NCI-H345 (cell line): ENCODE measurements at places on chromosomes 6 and 20.

GRCh38 chr6:70310063-70310694 lies 7.3 kb upstream of the COL9A1 start:
- peak; percentile 58 for DNase-seq

- DNase-seq, result no peak
Measured at GRCh38 chr6:15249371-15250019, 3.6 kb downstream of the JARID2 start.

DNA sequence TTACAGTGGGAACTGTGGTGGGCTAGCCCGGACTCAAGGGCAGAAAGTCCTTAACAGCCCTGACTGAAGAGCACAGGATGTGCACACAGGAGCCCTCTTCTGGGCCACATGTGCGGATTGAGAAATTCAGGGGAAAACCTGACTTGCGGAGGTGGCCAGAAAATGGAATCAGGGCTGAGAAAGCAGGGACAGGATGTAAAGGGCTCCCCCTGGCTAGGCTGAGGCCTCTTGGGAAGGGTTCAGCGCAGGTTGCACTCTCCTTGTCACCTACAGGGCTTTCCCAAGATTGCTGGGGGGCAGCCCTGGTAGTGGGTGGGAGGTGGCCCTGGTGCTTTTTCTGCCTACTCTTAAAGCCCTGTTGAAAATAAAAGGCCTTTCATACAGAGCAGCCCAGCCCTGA lies 251.2 kb downstream of the SLC24A3 start:
- no peak for DNase-seq

DNA sequence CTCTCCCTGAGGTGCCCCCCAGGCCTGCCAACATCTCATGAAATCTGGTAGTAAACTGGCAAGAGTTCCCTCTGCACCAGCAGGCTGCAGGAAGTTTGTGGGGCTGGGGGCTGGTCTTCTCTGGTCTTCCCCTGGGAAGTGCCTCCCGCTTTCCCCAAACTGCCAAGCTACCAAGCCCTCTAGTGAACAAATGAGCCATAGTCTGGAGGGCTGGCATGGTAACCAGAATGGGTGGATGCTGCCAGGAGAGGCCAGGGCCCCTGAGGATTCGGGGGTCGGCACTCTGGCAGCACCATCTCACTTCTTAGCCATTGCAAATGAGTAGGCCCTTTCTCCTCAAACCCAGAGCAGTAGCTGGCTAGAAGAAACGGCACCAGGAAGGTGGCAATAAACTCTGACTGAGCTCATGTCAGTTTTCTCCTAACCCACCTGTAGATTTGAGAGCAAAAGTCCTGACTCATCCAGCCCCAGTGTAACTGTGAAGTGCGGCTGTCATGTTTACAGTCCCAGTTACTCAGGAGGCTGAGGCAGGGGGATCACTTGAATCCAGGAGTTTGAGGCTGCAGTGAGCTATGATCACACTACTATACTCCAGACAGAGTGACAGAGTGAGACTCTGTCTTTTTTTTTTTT lies 35.9 kb downstream of the ZC3H12D start:
- no peak for DNase-seq

DNA sequence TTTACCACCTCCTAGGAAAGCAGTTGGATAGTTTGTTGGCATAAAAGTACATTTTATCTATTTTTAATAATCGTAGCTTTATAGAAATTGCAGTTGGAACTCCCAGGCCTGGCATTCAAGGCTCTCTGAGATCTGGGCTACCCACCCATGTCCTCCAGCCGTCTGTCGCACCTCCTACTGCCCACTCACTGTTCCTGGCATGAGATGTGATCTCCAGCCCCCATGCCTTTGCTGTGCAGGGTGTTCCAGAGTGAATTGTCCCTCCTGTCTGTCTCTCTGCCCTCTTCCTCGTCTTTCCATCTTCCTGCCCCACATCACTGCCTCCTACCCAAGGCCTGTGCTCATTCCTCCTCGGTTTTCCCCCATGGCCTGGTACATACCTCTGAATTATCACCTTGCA lies 50.7 kb downstream of the PTPN1 start:
- DNase-seq, result no peak

- DNase-seq, result no peak
Measured at GRCh38 chr20:50304923-50305635, 114.4 kb downstream of the CEBPB start.

GRCh38 chr6:56417823-56418222 lies 170.4 kb upstream of the COL21A1 start:
- no peak for DNase-seq

- no peak for DNase-seq
Measured at GRCh38 chr6:15626878-15627674, 35.8 kb downstream of the DTNBP1 start.

GRCh38 chr20:25054096-25054820 lies 3.7 kb downstream of the ACSS1 start:
- DNase-seq, result no peak

GRCh38 chr20:40781327-40782042 lies 92.4 kb upstream of the MAFB start:
- DNase-seq, result no peak

- DNase-seq, result peak; percentile 2
Measured at GRCh38 chr6:13177664-13178063, 150.7 kb downstream of the TBC1D7 start.

DNA sequence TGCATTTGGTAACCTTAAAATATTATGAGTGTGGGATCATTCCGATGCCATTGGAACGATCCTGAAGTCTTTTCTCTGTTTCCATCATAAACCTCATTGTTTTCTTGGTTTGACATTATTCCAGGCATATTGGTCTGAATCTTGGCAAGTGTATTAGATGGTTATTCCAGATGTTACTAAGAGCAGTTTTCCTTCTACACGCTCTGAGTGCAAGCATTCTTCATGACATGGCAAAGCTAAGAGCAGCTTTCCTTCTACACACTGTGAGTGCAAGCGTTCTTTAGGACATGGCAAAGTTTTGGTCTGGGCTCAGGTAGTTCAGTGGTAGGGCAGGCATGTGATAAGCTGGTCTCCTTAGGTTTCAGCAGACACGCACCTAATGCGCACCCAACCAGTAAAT lies 53.0 kb downstream of the SMOC2 start:
- DNase-seq, result no peak

DNA sequence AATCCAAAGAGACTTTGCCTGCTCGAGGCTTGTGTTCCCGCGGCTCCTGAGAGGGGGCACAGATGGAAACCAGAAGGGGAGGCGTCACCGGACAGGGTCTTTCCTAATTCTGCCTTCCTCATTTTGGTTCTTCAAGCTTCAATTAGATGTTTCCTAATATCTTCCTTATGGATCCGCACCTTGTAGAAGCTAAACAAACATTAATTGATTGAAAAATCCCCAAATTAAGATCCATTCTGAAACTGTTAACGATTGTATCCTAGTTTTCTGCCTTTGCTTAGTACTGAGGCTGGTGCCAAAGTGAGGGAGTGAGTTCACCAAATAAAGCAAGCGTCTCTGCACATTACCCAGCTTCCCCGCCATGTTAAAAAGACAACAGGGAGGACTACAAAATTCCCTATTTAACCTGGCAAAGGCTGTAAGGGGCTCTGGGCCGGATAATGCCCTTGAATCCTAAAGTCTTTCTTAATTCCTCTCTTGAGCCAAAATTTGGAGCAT lies 123.2 kb downstream of the GPX5 start:
- no peak for DNase-seq

DNA sequence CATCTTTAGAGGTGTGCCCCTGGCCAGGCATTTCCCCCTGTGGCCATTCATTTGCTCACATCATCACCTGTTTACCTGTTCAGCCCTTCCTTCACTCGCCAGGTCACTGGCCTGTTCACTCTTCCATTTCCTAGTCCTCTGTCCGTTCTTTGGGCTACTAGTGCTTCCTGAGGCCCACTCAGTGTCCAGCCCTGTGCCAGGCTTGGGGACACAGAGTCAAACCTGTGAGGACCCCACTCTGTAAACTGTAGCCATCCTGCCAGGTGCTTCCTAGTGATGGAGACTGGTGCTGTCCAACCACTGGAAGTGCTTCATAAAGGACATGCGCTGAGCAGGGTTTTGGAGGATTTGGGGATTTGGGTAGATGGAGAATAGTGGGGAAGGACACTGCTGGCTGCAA lies 3.5 kb downstream of the DLGAP4 start:
- DNase-seq, result no peak

DNA sequence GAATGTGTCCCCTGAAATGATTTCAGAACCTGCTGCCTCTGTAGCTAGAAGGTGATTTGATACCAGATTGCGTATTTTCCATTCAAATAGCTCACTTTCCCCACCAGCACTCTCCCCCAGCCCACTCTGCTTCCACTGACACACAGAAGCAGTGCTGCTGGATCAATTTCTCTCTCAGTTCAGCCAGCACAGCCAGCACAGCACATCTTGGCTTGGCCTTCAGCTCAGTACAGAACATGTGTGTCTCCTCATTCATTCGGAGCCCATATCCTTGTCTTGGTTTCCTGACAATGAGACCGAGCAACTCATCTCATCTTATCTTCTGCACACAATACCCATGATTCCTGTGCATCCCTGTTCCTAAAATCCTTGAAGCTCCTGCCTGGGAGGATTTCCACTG lies 33.8 kb upstream of the CD83 start:
- no peak for DNase-seq

GRCh38 chr6:115999235-115999634 lies 61.5 kb downstream of the FRK start:
- DNase-seq, result no peak

DNA sequence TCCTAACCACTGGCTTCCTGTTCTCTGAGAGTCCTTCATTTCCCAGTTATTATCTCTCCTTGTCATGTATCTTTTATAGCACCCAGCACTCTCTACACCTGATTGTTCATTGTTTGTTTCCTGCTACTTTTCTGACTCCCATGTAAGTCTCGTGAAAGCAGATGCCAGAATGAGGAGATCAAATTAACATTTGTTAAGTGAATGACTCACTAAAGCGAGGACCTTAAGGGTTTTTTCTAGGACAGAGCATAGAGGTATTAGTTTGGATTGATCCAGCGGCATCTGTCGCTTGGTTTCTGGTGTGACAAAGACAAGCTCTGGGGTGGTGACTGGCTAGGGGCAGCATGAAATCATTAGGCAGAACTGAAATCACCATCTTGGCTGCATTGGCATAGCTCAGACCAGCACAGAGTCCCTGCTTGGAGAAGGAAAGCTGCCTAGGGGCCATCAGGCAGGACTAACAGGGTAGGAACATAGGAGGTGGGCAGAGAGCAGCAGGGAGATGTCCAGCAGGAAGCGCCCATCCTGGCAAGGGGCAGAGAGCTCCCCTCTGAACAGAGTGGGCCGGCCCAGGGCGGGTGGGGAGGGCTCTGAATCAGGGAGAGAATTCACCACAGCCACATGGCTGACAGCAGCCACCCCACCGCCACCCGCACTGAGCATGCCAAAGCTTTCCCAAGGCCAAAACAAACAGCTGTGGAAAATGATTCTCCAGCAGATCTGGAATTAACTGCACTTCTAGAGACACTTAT lies 97.1 kb upstream of the CEP85L start:
- peak; percentile 60 for DNase-seq

DNA sequence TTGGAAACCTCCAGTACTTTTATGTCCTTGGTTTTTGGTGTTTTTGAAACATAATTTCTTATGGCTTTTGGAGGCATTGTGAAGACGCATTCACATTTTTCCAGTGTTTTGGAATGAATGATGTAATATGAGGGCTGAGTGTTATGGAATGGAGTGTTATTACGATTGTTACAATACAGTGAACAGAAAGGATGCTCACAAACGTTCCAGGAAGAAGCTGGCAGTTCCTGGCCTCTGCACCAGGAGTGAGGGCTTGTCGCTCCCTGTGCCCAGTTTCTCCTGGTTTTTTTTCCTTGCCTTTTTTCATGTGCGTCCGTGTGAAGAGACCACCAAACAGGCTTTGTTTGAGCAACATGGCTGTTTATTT lies 20.3 kb downstream of the GMPR start:
- no peak for DNase-seq

GRCh38 chr20:5267092-5267491 lies 49.7 kb downstream of the PROKR2 start:
- DNase-seq, result no peak

DNA sequence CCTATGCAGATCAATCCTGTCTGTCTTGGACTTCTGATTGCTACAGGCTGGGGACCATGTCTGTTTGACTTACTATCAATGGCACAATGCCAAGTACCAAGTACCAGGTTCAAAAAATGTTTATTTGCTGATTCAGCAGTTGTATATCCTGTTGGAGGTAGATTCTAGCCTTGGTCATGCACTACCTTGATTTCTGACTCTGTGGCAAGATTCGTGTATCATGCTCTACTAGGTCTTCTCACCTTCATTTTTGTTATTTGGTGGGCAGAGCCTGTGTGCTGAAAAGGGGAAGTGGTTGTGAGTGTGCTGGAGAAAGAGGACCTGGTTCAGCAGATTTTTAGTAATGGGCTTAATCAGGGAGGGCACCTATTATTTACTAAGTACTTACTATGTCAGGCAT lies 192.4 kb upstream of the MYLIP start:
- DNase-seq, result no peak

DNA sequence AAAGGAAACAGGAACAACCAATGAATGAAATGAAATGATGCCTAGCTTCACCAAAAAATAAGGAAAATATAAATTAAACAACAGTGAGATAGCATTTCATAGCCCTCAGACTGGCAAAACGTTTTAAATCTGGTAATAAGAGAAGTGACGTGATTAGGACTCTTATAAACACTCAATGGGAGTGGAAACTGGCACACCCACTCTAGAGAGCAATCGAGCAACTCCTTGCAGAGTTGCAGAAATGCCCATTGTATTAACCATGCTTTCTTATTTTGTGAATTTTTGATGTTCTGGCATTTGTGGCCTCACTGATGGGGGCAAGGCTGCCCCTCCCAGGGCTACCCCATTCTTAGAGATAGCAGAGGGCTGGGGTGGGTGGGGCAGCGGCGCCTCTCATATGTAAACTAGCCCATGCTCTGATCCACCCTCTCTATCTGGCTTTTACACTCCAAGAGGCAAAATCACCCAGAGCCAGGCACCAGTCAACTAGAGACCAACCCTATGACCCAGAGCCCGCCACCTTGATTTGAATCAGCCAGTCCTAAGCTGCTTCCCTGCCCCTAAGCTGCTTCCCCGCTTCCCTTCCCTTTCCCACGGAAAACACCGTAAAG lies 6.4 kb upstream of the PNPLA1 start:
- DNase-seq, result no peak

GRCh38 chr20:61718361-61719005 lies 347.2 kb downstream of the TAF4 start:
- DNase-seq, result no peak

- DNase-seq, result no peak
Measured at GRCh38 chr20:50220093-50220893, 29.7 kb downstream of the CEBPB start.

GRCh38 chr6:56804996-56805395 lies 149.9 kb upstream of the BEND6 start:
- no peak for DNase-seq

DNA sequence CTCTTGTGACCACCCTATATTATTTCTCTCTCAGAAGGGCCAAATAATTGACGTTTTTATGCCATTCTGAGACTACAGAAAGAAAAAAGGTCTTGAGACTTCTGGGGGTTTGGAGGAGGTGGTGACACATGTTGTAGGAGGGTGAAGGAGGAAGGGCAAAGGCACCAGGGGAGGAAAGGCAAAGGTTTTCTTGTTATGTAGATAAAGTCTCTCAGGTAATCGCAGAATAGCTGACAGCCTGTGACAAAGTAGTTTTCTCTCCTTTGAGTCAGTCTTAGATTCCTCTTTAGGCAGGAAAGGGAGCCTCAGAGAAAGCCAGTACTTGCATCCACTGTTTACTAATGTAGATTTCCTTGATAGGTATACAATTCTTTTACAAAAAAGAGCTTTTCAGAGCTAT lies 23.6 kb downstream of the OR2B2 start:
- DNase-seq, result no peak
